ENCODE measurements at places on chromosomes 2 and 18. TPM values are rescaled to one million over a fixed set of nuclear protein-coding genes. Genes with fewer than 3 reads are reported as not detected.

The EHD3 gene
- 5.1 TPM for total RNA-seq

The UCN gene
- 16.2 TPM for total RNA-seq

The DLX1 gene
- not detected for total RNA-seq

The CRYBA2 gene
- 0.56 TPM for total RNA-seq

The ARHGEF4 gene
- 37.4 TPM for total RNA-seq

GRCh38 chr18:25057491-25058050 is 294.4 kb downstream of the ZNF521 start:
- H3K27me3 ChIP-seq, result no peaks in the 10 kb centered on the region
- H3K4me3 ChIP-seq, result no peak overlapping the region
- DNase-seq, result no peak
- no peaks in the 10 kb centered on the region for H3K4me1 ChIP-seq
- no peaks in the 10 kb centered on the region for H3K36me3 ChIP-seq
- no peak overlapping the region for H3K27ac ChIP-seq

DNA sequence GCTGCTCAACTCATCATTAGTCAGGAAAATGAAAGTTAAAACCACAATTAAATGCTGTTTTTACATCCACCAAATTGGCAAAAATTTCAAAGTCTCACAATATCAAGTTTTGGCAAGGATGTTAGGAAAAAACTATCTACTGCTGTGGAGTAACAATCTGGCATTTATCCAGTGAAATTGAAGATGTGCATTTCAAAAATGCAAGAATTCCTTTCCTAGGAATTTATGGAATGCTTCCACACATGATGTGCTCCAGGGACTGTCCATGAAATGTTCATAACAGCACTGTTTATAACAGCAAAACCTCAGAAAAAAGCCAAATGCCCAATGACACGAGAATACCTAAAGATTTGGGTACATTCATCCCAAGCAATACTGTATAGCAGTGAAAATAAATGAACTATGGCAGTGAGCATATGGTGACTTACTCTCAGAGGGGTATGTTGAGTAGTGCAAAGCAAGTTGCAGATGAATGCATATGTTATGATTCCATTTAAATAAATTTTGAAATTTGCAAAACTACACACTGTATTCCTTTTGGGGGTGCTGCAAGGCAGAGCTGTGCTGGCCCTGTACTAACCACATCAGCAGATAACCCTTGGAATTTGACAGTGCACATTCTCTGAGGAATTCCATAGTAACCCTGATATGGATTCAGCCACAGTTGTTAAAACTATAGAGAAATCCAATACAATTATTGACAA is 41.3 kb upstream of the GYPC start:
- no peak for DNase-seq
- H3K27me3 ChIP-seq, result no peaks in the 10 kb centered on the region
- H3K4me3 ChIP-seq, result no peak overlapping the region
- H3K27ac ChIP-seq, result no peak overlapping the region
- no peaks in the 10 kb centered on the region for H3K36me3 ChIP-seq

Data from testis (tissue), 5 donors.